Activated T-helper 1 cell treated with anti-CD3 and anti-CD28 coated beads, Interleukin-2, amount 50 U/mL, for 16 hours (primary cell): ENCODE measurements at places on chromosomes 5 and 9.

DNA sequence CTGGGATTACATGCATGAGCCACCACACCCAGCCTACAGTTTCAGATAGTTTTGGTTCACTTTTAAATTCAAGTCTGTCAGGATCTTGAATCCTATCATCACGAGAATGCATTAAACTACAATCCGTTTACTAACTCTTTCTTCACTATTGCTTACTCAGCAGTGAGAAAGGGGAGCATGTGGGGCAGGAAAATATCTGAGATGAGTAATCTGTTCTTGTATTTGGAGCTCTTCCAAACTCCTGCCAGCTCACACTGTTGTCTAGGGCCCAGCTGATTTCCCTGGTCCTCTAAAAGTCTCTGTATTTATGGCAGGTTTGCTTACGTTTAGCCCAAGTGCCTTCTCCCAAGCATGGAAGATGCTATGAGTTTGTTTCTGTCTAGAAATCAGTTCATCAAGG, 152.2 kb downstream of the FGF18 start:
- no peak for DNase-seq

- no peak for DNase-seq
Observed at GRCh38 chr9:36895744-36896260, 138.3 kb downstream of the PAX5 start.

GRCh38 chr9:131807144-131807983, 67.5 kb upstream of the RAPGEF1 start:
- no peak for DNase-seq

DNA sequence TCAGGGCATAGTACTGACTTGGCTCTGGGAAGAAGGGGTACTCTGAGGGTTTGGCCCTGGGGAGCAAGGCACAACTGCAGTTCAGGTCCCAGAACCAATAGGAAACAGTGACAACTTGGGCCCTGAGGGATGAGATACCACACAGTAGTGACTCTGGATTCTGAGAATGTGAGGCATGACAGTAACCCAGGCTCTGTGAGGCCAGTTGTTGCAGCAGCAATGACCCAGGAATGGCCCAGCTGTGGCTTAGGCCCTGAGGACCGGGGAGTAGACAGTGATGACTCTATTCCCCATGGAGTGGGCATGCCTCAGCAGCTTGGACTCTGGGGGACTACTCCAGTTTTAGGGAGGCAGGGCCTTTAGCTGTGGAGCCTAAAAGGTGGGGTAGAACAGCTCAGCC, 21.5 kb upstream of the NFIL3 start:
- DNase-seq, result no peak

DNA sequence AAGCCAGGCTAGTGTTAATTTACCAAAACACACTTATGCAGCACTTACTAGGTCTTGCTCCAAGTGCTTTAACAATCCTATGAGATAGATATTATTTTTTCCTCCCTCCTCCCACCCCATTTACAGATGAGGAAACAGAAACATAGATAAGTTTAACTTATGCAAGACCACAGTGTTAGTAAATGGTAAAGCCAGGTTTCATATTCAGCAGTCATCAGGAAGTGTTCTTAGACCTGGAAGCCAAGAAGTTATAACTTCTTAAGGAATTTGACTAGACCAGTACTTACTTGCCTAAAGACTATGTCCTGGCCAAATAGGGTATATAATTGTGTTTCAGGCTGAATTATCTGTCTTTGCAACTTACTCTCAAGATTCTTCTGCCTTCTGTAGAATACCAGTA, 15.9 kb downstream of the ABHD17B start:
- DNase-seq, result no peak

DNA sequence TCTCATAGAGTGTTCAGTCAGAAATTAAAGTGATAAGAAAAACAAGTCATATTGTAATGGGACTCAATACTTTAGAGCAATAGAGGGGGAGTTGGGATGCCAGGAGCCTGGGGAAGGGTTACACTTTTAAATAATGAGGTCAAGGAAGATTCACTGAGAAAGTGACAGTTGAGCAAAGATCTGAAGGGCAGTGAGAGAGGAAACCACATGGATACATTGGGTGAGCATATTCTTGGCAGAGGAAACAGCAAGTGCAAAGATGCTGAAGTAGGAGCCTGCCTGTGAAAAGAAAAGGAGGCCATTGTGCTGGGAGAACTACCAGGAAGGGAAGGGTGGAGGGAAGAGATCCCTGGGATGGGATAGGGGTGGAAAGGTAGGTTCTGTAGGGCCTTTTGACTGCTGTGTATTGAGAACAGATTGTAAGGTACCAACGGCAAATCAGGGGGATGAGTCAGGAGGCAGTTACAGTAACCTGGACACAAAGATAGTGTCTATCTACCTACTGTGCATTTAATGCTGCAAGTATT, 79.4 kb downstream of the PAM start:
- no peak for DNase-seq

GRCh38 chr5:56377573-56377972, 144.4 kb upstream of the ANKRD55 start:
- no peak for DNase-seq

DNA sequence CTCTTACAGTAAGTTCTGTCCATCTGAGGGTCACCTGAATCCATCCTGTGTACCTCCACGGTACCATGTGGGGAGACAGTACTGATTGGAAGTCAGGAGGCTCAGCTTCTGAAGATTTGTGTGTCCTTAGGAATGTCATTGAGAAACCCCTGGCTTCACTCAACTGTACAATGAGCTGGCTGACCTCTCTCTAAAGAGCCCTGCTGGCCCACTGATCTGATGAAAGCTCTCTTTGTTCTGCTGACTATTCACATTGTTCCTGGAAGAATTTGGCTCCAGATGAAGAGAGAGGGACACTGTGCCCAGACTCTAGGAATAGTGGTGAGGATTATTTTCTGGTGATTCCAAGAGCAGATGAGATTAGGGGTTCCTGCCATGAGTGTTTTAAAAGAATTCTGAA, 141.2 kb downstream of the LURAP1L start:
- no peak for DNase-seq

GRCh38 chr9:69136779-69137178, 37.3 kb upstream of the TJP2 start:
- DNase-seq, result no peak

DNA sequence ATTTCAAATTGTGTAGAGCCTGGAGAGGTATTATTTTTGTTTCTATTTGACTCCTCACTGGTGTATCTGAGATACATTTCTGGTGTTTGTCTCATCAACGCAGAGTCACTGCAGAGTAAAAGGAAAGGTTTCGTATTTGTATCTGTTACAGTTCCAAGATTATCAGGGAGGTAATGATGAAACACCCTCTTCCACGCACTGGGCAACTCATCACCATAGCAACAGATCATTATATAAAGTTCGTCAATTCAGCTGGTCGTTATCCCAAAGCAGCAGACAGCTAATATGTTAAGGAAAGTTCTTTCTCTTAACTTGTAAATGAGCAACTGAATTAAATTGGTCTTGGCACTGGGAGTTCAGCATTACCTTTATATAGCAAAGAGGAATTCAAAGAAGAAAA, 513.5 kb downstream of the MTRR start:
- DNase-seq, result no peak

DNA sequence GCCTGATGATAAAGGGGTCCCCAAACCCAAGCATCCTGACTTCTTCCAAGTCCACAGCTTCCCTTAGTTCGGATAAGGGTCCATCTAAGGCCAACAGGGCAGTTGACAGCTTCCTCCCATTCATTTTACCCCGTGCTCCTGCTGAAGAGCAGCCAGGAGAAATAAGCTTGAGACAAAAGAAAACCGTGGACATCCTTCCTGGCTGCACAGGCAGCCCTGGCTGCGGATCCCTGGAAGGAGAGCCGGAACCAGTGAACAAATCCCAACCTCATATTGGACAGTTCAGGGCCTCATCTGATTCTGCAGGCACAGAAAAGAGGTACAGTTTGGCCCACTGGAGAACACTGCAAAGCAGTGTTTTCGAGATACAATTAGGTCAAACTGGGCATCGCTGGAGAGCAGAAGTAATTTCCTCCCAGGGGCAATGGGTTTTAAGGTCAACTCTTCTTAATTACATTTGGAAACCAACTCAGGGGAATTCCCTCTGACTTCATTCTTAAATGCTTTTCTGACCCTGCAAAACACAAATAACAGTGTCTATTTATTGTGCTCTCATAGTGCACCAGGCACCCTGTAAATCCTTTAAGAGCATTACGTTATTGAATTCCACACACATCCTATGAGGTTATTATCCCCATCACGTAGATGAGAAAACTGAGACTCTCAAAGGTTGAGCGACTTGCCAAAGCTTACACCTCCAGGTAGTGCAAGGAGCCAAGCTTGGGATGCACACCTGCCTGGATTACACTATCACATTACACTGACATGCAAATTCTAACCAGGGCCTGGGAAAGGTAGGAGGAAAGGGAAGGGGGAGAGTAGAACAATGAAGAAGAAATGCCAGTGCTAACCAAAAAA, 21.2 kb downstream of the ADAM19 start:
- no peak for DNase-seq

- no peak for DNase-seq
Observed at GRCh38 chr5:3911773-3912172, 316.1 kb downstream of the IRX1 start.

DNA sequence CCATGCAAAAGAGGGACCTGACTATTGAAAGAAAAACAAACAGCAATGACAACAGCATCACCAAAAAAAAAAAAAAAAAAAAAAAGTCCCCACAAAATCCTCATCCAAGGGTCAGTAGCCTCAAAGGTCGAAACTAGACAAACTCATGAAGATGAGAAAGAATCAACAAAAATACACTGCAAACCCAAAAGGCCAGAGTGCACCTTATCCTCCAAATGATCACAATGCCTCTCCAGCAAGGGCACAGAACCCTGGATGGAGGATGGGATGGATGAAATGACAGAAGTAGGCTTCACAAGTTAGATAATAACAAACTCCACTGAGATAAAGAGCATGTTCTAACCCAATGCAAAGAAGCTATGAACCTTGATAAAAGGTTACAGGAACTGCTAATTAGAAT, 250.4 kb upstream of the GRAMD2B start:
- no peak for DNase-seq

GRCh38 chr5:112586596-112587062, 151.1 kb upstream of the APC start:
- DNase-seq, result no peak

DNA sequence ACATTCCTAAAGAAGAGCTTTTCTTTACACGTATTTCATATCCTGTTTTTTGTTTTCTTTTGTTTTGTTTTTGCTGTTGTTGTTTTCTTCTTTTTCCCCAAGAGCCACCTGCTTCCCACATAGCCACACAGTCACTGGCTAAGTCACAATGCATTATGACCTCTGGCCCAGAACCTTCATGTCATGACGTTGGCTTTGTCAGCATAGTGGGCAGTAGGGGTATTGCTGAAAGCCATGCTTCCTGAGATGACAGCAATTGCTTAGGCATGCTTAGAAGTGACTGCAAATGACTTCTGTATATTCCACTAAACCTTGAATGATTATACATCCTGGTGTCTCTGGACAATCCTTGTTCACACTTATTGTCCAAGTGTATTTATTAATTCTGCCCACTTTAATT, 375.8 kb downstream of the TAF11L14 start:
- DNase-seq, result no peak

- no peak for DNase-seq
Observed at GRCh38 chr5:81006947-81007636, 46.9 kb downstream of the RASGRF2 start.

GRCh38 chr5:131413605-131414559, 150.0 kb downstream of the CDC42SE2 start:
- no peak for DNase-seq
